ENCODE measurements at places on chromosomes 4 and X.

DNA sequence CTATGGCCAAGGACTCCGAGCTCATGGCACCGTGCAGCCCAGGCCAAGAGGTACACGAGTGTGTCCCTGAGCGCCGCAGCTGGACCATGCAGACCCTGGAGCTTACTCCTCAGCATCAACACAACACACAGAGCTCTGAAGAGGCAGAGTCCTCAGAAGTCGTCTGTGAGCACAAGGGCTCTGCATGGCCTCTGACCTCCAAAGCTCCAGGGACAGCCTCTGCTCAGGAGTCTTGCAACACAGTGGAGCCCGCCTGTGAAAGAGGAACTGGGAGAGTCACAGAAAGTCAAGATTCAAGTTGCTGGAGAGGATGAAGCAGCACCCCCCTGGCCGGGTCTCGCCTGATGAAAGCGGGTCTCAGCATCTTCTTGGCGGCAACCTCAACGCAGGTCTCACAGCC lies 2.9 kb downstream of the LRPAP1 start:
- no peak for DNase-seq

GRCh38 chr4:54661169-54661568 lies 3.4 kb downstream of the KIT start:
- DNase-seq: no peak

GRCh38 chr4:129261584-129261983 lies 165.6 kb downstream of the C4orf33 start:
- no peak for DNase-seq

DNA sequence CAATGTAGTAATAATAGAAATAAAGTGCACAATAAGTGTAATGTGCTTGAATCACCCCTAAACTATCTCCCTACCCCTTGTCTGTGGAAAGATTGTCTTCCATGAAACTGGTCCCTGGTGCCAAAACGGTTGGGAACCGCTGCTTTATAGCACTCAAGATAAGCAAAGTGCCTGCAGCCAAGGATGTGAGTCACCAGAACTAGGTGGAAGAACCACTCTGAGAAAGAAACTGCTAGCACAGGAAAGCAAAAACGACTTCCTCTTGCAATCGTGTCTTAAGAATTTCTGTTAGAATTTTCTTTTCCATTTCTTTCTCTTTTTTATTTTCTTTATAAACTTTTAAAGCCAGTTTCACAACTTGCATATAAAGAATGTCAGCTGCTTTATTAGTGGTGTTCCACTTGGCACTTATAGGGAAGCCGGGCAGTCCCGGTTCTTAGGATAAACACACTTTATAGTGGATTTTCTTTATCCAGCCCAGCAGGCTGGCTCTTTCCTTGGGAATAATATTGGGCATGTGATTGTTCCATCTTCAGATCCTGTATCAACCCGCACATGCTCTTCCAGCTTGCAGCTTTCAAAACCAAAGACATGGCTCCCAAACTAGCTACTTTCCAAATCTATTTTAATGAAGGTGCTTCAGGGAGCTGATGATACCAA lies 32.3 kb upstream of the CXCL8 start:
- no peak for DNase-seq

DNA sequence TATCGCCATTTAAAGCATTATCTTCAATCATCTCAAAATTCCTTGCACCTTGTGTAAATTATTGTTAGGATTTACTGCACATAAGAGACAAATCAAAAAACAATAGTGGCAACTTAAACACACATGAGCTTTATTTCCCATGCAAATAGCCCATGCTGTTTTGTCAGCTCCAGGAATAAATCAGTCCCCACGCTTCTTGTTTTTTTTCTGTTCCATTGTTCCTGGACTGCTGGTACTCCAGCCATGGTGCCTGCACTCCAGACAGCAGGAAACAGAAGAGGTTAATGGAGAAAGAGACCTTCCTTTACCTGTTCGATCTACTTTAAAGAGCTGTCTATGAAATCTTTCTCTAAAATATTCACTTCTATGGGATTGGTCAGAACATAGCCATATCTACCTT lies 1515.7 kb upstream of the TENM3 start:
- DNase-seq: no peak

DNA sequence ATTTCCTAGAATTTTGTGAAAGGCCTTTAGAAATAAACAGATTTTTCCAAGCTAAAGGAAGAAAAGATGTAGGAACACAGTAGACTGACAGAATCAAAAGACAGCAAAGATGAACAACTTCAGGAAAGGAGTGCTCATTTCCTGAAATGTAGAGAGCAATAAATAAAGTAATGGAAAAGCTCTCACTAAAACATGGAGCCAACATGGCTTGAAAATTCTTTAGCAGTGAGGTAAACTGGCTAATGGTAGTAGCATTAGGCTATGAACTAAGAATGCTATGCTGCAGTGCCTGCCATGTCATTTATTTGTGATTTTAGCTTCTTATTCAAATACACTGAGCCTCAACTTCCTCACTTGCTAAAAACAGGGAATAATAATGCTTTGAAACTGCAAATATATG lies 108.7 kb downstream of the IQCM start:
- DNase-seq: no peak

DNA sequence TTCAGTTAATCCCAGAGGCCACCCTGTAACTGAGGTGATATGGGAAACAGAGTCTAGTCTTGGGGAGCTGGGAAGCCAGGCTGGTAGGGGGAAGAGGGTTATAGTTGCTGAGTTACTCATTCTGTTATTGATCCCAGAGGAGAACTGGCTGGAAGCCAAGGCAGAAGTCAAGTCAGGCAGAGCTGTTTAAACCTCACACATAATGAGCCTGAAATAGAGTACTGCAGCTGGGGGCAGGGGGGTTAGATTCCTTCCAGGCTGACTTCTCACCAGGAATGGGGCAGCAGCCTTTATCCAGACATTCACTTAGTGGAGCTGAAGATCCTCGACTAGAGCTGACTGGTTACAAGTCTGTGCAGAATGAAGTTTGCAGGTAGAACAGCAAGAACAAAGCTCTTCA lies 144.9 kb downstream of the C4orf33 start:
- DNase-seq: no peak

- no peak for DNase-seq
These were observed 50.2 kb downstream of the ZNF827 start for GRCh38 chr4:145888393-145888792.

All from GM13977 (cell line).